GM13977 (cell line): ENCODE measurements at places on chromosomes 1 and 21.

DNA sequence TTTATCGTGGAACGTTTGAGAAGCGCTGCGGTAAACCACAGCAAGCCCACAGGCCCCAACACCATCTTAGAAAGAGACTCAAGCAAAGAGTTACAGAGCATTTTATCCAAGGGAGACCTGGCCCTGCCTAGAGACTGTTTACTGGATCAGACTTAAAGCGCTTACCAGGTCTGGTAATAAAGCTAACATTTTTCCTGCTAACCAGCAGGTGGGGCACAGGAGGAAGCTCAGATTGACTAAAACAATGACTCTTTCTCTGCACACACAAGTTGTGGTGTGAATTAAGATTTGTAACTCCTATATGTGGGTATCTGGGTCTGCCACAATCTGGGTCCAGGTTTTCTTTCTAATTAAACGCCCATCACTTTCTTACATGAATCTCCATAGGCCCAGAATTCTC, 136.5 kb upstream of the ETS2 start:
- DNase-seq = no peak

DNA sequence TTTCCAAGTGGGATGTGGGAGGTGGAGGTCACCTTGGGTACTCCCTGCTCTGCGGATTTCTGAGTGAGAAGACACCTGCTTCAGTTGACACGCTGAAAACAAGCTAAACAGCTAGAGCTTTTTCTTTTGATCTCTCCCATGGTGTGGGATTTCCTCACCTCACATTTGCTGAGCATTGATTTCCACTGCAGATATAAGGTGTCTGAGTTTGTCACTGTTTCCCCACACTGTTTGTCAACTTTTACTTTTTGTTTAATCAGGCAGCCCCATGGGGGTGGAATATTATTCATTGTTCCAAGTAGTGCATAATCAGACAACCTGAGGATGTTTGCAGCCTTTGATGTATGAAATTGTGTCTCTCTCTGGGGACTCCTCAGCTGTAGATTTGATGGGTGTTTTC, 49.5 kb downstream of the FASLG start:
- DNase-seq = no peak

GRCh38 chr1:198498881-198499280, 41.6 kb downstream of the ATP6V1G3 start:
- DNase-seq = no peak

GRCh38 chr1:14339288-14339687, 259.2 kb upstream of the KAZN start:
- no peak for DNase-seq

DNA sequence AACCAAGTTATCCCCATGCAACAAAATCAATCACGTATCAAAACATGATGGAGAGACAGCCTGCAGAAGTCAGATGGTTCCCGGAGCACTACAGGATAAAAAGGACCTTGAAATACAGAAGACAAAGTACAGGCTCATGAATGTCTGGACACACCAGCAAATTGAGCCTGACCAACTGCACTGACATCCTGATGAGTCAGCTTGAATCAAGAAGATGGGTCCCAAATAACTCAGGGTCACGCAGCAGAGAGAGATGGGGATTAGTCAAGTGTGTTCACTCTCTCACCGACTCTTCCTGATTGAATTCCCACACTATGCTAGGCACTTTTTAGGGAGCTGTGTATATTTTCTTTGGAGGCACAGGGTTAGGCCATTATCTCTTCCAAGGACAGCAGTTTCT, 71.1 kb upstream of the DIRAS3 start:
- no peak for DNase-seq
